ENCODE measurements at places on chromosomes 3 and 15. TPM values are rescaled to one million over a fixed set of nuclear protein-coding genes. Genes with fewer than 3 reads are reported as not detected.

RFTN1 gene
- total RNA-seq, result 43.2 TPM

CYP8B1 gene
- total RNA-seq, result 0.55 TPM

TEX9 gene
- 7.5 TPM for total RNA-seq

ABHD10 gene
- 43.6 TPM for total RNA-seq

MAGEL2 gene
- not detected for total RNA-seq

INAFM2 gene
- total RNA-seq, result 11.5 TPM

ARHGEF26 gene
- 0.80 TPM for total RNA-seq

RTP4 gene
- total RNA-seq, result 1.1 TPM

MAP3K13 gene
- total RNA-seq, result 40.7 TPM

ALS2CL gene
- 19.0 TPM for total RNA-seq

GRCh38 chr3:13258986-13259514 is 161.1 kb downstream of the NUP210 start:
- no peak for DNase-seq

DNA sequence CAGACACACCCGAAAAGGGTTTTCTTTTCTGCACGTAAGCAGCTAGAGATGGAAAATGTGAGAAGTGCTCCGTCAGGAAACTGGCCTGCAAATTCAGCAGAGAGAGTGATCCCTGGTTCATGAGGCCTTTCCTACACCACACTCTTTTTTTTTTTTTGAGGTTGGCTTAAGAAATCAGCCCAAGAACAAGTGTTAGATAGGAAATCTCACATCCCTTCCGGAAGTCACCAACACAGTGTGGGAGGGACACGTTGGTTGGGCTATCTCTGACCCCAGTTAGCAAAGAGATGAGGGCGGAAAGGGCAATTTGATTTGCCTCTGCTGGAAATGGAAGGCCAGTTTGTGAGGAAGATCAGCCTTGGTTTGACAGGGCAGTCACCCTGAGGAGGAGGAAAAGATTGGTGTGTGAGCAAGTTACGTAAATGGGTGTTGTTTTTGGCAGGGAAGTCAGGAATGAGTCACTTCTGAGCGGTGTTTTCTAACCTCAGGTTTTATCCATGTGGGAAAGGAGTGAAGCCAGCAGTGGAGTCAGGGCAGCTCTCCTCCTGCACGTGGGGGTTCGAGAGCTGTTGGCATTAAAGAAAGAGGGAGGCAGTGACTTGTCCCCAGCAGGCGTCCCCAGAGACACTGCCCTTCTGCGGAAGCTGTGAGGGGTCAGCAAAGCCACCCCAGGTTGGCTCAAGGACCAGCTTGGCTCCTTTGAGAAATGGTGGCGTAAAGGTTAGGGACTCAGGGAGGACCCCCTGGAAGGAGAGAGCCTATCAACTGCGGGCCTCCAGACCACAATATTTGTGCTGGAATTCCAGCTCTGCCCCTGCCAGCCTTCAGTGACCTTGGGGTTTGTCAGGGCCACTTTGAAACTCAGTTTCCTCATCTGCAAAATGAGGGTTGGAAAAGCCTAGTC is 237.6 kb upstream of the BHLHE40 start:
- DNase-seq, result peak; percentile 99

- no peak for DNase-seq
These were observed 84.3 kb upstream of the PRTG start for GRCh38 chr15:55827204-55827603.

- no peak for DNase-seq
These were observed 38.6 kb upstream of the SETD2 start for GRCh38 chr3:47202542-47202941.

DNA sequence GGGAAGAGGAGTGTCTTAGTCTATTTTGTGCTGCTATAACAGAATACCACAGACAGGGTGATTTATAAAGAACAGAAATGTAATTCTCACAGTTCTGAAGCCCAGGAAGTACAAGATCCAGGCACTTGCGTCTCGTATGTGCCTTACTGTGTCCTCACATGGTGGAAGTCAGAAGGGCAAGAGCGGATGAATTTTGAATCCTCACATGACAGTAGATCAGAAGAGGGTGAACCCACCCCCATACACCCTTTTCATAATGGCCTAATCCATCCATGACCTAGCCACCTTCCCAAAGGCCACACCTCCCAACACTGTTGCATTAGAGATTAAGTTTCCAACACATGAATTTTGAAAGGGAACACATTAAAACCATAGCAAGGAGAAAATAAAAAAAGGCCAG is 18.7 kb upstream of the ANXA2 start:
- no peak for DNase-seq

DNA sequence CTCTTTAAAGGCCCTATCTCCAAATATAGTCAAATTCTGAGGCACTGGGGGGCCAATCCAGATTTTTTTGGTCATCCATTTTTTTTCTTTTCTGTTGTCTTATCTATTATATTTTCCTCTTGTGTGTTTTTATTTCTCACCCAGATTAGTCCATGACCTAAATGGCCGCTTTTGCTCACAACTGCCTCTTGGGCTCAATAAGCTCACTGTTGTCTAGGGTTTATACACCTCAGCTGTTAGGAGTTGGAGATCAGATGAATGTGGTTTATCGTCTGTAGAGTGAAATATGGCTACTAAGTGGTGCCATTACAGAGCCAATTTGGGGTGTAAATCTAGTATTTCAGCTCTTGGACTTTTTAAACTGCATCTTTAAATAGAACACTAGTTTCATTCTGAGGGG is 173.3 kb downstream of the GHSR start:
- DNase-seq, result no peak

DNA sequence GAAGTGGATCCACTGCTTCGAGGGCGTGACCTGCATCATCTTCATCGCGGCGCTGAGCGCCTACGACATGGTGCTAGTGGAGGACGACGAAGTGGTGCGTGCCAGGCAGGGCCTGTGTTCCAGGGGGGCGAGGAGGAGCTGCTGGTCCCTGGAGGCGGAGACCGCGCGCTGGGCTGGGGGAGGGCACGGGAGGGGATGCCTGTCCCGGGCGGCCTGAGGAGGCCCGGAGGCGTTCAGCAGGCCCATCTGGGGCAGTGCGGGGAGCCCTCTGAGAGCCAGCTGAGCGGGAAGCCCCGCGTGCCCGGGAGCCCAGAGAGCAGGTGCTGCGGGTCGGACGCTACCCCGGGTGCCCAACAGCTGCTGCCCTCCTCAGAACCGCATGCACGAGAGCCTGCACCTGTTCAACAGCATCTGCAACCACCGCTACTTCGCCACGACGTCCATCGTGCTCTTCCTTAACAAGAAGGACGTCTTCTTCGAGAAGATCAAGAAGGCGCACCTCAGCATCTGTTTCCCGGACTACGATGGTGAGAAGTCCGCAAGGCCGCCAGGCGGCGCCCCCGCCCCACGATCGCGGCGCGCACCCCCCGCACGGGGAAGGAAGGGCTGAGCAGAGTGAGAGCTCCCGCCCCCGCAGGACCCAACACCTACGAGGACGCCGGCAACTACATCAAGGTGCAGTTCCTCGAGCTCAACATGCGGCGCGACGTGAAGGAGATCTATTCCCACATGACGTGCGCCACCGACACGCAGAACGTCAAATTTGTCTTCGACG is 2.9 kb downstream of the GNAT1 start:
- DNase-seq, result peak; percentile 27

GRCh38 chr3:42014921-42015533 is 53.1 kb upstream of the ULK4 start:
- no peak for DNase-seq

DNA sequence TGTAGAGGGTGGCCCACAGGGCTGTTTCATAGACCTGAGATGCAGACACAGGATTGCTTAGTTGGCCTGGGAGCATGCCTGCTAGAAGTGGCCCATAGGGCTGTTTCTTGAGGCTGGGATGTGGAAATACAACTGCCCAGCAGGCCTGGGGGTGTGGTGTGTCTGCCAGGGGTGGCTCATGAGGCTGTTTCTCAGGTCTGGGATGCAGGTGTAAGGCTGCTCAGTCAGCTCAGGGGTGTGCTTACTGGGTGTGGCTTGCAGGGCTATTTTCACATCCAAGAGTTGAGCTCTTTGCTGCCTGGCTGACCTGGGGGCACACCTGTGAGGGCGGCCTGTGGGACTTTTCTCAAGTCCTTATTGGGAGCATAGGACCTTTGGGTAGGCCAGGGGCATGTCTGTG is 131.3 kb downstream of the DOCK3 start:
- DNase-seq, result no peak

DNA sequence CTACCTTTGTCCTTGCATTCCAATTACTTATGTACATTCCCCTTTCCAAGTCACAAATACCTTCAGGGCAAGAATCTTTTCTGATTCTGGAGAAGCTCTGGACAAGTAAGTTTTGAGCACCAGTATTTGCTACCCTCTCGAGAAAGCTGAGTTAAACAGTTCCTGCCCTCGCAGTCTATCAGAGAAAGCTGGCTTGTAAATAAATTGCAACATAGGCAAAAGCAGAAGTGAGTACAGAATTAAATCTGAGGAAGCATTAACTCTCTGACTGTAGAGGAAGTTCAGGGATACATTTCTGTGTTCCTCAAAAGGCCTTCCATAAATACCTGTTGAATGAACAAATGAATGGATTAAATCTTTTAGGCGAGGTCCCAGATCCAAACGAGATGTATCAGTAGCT is 1.2 kb downstream of the OSBPL11 start:
- peak; percentile 29 for DNase-seq

- no peak for DNase-seq
These were observed 28.5 kb downstream of the TM2D3 start for GRCh38 chr15:101623367-101624304.

DNA sequence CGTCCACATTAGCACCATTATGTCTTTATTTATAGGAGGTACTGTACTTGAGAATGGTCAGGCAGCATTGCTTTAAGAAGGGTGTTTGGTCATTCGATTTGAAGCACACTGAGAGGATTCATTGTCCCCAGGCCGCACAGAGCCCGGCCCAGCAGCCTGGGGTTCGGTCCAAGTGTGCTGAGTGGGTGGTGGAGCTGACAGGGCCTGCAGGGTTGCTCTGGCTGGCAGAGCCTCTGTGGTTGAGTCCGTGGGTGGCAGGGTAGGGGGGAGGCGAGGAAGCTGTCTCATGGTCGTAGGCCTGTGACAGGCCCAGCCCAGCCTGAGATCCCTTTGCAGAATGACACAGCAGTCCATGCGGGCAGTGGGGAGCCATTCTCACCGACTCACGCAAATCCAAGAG is 227.7 kb upstream of the TOPAZ1 start:
- DNase-seq, result no peak

GRCh38 chr15:80923668-80924067 is 66.0 kb downstream of the MESD start:
- no peak for DNase-seq

GRCh38 chr3:129006864-129007263 is 5.8 kb downstream of the EFCC1 start:
- DNase-seq, result no peak

GRCh38 chr3:185912929-185913901 is 24.6 kb downstream of the TRA2B start:
- DNase-seq, result no peak

- DNase-seq, result peak; percentile 86
These were observed 61.3 kb downstream of the BDH1 start for GRCh38 chr3:197494366-197495058.

- peak; percentile 43 for DNase-seq
These were observed 39.1 kb downstream of the KNL1 start for GRCh38 chr15:40633178-40633577.

- no peak for DNase-seq
These were observed 1.1 kb downstream of the CCDC39 start for GRCh38 chr3:180678231-180678630.

GRCh38 chr15:64772488-64772887 is 2.9 kb downstream of the RBPMS2 start:
- DNase-seq, result no peak

DNA sequence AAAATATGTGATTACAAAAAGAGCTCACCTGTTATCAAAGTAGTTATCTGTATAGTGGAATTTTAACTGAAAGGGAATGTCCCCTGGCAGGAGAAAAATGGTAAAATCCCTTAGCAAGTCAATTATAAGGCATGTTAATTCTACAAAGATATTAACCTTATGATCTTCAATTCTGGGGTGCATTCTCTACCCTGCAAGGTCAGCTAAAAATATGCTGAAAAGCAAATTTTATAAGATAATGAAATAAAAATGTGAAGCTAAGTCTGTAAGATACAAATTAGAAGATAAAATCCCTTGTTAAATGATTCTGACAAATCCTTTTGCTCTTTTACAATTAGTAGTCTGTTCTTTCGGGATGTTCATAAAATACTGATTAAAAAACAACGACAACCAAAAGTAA is 109.8 kb downstream of the BBX start:
- DNase-seq, result no peak

GRCh38 chr3:155859859-155860258 is 5.6 kb upstream of the SLC33A1 start:
- peak; percentile 30 for DNase-seq

- peak; percentile 71 for DNase-seq
These were observed 208.7 kb downstream of the MECOM start for GRCh38 chr3:169454823-169455222.

DNA sequence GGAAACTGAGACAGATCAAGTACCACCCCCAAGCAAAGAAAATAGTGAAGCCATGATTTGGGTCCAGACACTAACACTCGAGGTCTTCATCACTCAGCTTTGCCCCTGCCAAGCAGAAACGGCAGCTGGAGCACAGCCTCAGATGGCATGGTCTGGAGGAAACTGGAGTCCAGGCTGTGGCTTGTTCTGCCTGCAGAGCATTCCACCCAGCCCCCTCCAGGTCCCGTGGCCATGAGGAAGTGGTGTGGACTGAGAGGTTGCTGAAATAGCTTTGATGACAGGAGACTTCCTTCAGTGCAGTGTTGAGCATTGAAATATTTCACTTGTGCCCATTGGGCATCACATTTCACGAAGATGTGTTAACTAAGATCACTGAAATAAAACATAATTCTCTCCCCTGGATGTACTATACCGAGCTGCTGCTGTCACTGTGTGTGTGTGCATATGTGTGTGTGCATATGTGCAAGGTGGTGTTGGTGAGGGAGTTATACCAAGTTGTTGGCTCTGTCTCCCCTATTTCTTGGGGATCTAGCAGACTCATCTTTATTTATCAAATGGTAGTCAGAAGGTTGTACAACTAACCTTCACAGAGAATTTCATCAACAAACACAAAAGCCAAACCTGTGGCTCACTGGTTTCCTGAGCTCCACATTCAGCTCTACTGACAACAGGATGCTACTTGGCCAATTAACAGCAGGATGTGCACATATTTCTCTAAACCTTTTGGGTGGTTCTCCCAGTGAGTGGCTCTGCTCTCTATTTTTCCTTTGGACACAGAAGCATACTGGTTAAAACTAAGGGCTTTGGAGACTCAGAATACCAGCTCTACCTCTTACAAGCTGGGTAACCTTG is 660.1 kb upstream of the CFAP20DC start:
- peak; percentile 16 for DNase-seq

- no peak for DNase-seq
These were observed 65.1 kb downstream of the PRICKLE2 start for GRCh38 chr3:64160000-64160695.

DNA sequence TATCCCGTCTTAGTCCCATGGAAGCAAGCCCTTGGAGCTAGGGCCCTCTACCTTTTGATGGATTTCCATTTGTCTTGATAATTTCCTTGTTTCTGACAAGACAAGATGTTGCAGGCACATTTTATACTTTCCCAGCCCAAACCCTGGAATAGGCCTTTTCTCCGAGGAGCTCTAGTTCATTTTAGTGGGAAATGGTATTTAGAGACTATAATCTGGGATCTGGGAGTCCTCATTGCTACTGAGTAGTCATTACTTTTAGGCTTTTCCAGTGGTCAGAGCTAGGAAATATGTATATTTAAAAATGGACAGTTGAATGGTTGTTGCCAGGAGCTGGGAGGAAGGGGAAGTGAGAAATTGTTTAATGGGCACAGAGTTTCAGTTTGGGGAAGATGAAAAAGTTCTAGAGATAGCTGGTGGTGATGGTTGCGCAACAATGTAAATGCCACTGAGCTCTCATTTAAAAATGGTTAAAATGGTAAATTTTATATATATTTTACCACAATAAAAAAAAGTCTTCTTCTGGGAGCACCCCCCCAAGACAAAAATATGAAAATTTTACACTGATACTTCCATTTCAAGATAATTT is 31.6 kb downstream of the MLH1 start:
- DNase-seq, result no peak

All from renal cortical epithelial cell (primary cell).